ENCODE measurements at places on chromosomes 16 and 17. TPM values are rescaled to one million over a fixed set of nuclear protein-coding genes. Genes with fewer than 3 reads are reported as not detected.

Gene TPSG1
- not detected for polyA plus RNA-seq

Gene ZNF624
- 0.75 TPM for polyA plus RNA-seq

Gene MARCHF10
- not detected for polyA plus RNA-seq

Gene NDUFAB1
- polyA plus RNA-seq = 221 TPM

Gene PPL
- 5.7 TPM for polyA plus RNA-seq

Gene XAF1
- polyA plus RNA-seq = 1.6 TPM

Gene MEOX1
- not detected for polyA plus RNA-seq

Gene OTOP3
- polyA plus RNA-seq = not detected

Gene HSPB9
- 0.05 TPM for polyA plus RNA-seq

Gene GPRC5C
- 300 TPM for polyA plus RNA-seq

Measured in HepG2 (cell line).